ENCODE measurements at places on chromosomes 2 and 18.
A peak's percentile ranks its signal among the peaks of the same experiment; 100 is the strongest.

GRCh38 chr2:16612490-16612889, 53.1 kb downstream of the CYRIA start:
- no peak for DNase-seq

GRCh38 chr2:28982381-28982950, 1.4 kb downstream of the TOGARAM2 start:
- no peak for DNase-seq

- DNase-seq, result no peak
Observed at GRCh38 chr2:15563227-15564100, 2.3 kb upstream of the NBAS start.

DNA sequence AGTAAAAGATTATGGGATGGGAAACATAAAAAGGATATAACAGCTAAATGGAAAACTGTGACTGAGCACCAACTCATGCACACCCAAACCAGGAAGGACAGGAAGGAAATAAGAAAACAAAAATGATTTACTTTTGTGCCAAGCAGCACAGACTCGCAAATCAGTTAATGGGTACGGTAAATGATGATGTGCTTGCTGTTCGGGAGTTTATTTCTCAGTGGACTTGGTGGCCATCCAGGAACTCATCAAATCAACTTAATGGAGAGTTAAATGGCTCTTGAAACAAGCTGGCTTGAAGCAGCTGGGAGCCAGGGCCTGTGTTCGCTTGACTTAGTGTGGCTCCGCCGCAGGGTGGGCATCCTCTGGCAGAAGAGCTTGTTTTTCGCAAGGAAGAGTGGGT, 36.2 kb downstream of the MTCL1 start:
- no peak for DNase-seq

GRCh38 chr18:45081566-45082181, 401.0 kb downstream of the SETBP1 start:
- no peak for DNase-seq

DNA sequence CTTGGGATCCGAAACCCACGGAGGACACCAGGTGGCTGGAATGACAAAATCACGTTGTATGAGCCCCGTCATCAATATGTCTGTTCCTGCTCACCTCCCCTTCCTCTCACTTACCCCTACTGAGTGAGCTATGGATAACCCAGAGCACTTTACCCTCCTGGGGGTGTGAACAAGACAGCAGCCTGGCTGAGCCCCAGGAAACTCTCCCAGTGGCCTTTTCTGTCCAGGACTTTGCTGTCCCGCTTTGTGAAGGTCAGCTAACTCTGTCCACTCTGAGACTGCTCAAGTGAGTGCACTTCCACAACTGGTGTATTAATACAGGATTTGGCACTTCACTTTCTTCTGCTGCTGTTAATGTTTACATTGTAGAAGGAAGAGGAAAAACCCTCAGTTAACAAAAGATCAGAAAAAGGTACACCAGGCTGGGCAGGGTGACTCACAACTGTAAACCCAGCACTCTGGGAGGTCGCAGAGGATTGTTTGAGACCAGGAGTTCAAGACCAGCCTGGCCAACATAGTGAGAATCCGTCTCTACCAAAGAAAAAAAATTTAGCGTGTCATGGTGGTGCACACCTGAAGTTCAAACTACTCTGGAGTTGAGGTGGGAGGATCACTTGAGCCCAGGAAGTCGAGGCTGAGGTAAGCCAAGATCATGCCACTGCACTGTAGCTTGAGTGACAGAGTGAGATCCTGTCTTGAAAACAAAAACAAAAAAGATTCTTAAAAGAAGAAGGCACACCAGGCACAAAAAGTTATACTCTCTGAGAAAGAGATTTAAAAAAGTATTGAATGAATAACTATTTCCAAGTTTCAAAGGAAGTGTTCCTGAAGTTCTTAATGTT, 90.3 kb downstream of the CLHC1 start:
- no peak for DNase-seq

DNA sequence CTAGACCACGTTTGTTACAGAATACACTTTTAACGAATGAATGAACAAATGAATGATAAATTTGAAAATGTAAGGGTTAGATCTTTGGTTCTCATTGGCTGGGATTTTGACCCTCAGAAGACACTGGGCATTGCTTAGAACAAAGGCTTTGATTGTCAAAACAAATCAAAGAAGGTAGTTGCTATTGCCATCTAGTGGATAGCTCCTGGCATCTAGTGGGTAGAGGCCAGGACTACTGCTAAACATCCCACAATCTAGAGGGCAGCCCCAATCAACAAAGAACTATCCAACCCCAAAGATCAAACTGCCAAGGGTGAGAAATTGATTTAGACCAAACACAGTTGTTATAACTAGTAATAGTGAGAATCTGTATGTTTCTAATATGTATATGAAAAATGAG, 552.3 kb downstream of the KCNJ3 start:
- no peak for DNase-seq

- peak; percentile 87 for DNase-seq
Observed at GRCh38 chr2:217162533-217162932, 302.7 kb upstream of the TNP1 start.

GRCh38 chr18:14086458-14087231, 45.6 kb downstream of the ZNF519 start:
- peak; percentile 49 for DNase-seq

DNA sequence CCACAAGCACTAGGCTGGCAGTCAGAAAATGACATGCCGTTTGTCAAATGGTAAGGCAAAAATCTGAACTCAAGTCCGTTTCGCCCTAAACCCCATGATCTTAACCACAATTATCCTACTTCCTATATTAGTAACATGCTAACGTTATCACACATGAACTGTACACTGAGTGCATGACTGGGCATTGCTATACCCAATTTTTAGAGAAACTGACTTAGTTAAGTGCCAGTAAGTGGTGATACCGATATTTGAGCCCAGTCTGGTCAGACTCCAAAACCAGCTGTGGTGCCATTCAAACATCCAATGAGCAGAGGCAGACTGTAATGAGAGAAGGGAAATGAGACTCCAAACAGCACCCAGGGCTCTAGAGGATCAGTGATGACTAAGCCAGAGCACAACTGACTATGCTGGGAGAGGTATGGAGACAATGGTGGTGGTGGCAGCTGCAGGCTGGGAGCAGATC, 311.7 kb upstream of the PKDCC start:
- peak; percentile 2 for DNase-seq

Data from fibroblast of skin of scalp (primary cell).